ENCODE measurements at places on chromosomes 13 and 19. TPM values are rescaled to one million over a fixed set of nuclear protein-coding genes. Genes with fewer than 3 reads are reported as not detected.

Gene SUPT20H
- polyA plus RNA-seq = 59.0 TPM

Gene IQCN
- 1.9 TPM for polyA plus RNA-seq

Gene FFAR3
- polyA plus RNA-seq = not detected

DNA sequence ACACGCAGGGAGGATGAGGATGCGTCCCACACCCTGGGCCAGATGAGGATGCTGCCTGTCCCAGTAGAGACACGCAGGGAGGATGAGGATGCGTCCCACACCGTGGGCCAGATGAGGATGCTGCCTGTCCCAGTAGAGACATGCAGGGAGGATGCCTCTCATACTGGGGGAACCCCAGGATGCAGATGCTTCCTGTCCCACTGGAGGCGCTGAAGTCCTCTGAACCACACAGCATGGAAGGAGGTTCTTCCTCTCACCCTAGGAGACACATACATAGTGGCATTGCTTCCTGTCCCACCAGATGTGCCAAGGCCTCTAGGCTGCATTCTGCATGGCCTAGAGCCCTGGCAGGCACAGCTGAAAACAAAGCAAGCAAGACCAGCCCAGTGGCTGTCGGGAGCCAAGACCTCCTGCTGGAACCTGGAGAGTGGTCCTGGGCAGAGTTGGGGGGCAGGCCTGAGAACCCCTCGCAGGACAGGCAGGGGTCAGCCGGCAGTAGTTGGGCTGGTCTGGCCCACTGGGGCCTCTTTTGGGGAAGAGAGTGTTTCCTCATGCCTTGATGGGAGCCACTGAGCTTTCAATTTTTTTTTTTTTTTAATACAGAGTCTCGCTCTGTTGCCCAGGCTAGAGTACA is 4.3 kb downstream of the HPN start:
- no peak overlapping the region for H3K27ac ChIP-seq
- peak; percentile 51 for DNase-seq
- H3K4me3 ChIP-seq = no peak overlapping the region
- H3K27me3 ChIP-seq = no peaks in the 10 kb centered on the region

DNA sequence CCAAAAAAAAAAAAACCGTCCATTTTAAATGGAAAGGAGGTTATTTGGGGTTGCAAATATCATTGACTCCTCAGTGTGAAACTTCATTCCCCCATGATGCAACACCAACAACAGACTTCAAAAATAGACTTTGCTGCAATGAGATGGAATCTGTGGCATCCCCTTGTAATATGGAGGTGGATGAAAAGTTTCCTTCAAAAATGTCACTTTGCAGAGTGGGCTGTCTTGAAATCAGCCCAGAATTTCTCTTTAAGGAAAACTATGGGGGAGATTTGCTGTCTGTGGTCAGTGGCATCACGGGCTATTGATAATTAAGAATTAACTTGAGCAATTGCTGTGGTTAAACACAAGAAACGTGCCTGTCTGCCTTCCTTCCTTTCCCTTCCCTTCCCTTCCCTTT is 1.5 kb downstream of the GPR18 start:
- peaks cover 2% of the 10 kb centered on the region for H3K4me1 ChIP-seq
- peaks cover 41% of the 10 kb centered on the region for H3K36me3 ChIP-seq

GRCh38 chr19:38838208-38838985 is 6.8 kb upstream of the ECH1 start:
- DNase-seq = no peak
- H3K4me3 ChIP-seq = no peak overlapping the region
- peaks cover 61% of the 10 kb centered on the region for H3K4me1 ChIP-seq
- H3K27me3 ChIP-seq = no peaks in the 10 kb centered on the region
- H3K36me3 ChIP-seq = peaks cover 54% of the 10 kb centered on the region

DNA sequence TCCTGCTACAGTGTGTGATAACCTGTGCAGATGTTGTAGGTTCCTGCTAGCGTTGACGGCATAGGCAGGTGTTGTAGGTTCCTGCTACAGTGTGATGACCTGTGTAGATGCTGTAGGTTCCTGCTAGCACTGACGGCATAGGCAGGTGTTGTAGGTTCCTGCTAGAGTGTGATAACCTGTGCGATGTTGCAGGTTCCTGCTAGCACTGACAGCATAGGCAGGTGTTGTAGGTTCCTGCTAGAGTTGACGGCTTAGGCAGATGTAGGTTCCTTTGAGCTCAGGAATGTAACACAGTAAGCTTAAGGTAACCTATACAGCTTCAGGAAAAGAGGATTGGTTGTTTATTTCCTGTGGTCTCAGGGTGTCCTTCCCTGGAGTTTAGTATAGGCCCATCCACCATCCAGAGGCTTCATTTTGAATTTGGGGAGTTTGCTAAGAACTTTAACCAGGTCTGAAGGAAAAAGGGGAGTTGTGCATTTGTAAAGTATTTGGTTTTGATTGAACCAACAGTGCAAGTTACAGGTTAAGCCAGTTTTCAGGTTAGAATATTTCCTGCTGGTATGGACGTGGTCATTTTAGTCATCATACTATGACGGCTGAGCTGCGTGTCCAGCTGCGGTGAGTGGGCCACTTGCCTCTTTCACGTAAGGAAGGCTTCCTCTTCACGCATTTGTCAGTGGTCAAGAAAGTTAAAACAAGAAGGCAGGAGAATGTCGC is 53.8 kb downstream of the ATP11A start:
- peaks cover 5% of the 10 kb centered on the region for H3K4me1 ChIP-seq
- H3K27me3 ChIP-seq = no peaks in the 10 kb centered on the region
- no peak overlapping the region for H3K4me3 ChIP-seq
- DNase-seq = no peak

- H3K36me3 ChIP-seq = peaks cover 17% of the 10 kb centered on the region
- peak overlapping the region; percentile 77 for H3K4me3 ChIP-seq
- no peak for DNase-seq
- H3K27ac ChIP-seq = no peak overlapping the region
- peaks cover 4% of the 10 kb centered on the region for H3K4me1 ChIP-seq
Observed at GRCh38 chr19:40576151-40576584, 505 bp upstream of the SHKBP1 start.

DNA sequence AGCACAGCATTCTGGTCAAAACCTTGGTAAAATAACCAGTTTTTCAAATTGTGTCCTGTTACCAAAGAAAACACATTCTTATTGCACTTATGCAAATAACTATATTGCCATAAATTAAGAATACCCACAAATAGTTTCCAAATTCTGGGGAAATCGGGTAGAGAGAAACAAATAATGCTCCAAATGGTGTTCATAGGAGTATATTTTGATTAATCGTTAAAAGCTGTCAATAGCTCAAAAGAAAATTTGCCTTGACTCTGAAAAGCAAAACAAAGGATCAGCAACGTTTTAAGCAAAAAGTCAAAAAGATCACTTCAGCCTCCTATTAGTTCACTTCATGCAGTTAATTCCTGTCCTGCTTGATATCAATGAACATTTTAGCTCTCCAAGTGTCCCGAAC is 22.2 kb upstream of the CEACAM21 start:
- no peak for DNase-seq
- H3K27me3 ChIP-seq = peaks cover 68% of the 10 kb centered on the region
- H3K4me1 ChIP-seq = no peaks in the 10 kb centered on the region
- H3K4me3 ChIP-seq = no peak overlapping the region
- H3K36me3 ChIP-seq = no peaks in the 10 kb centered on the region

GRCh38 chr19:45419396-45419795 is 4.3 kb downstream of the ERCC1 start:
- no peaks in the 10 kb centered on the region for H3K27me3 ChIP-seq
- H3K4me1 ChIP-seq = peaks cover 11% of the 10 kb centered on the region
- H3K36me3 ChIP-seq = peaks cover 9% of the 10 kb centered on the region
- no peak overlapping the region for H3K27ac ChIP-seq

DNA sequence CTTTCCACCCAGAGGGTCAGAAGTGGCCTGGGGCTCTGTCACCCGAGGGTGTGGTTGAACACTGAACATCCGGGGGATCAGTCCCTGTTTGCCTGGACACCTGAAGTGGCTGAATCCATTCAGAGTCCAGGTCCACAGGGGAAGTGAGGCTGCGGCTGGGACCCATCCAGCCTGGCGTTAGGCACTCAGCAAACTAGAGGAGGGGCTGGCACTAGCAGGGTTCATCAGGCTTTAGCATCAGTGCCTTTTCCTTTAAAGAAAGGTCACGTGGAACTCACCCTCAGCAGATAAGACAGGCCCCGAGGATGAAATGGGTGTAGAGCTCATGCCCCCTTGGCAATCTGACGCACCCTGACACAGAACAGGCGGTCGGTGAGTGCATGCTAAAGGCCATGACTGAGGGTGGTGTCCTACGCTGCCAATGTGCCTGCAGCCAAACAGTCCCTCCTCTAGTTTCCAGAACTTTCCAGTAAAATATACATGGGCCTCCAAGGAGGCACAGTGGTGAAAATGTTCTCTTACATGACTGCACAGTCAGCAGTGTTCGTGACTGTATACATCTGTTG is 72.4 kb upstream of the ARHGEF7 start:
- no peak for DNase-seq
- H3K27ac ChIP-seq = no peak overlapping the region
- H3K4me1 ChIP-seq = no peaks in the 10 kb centered on the region
- H3K36me3 ChIP-seq = no peaks in the 10 kb centered on the region
- H3K4me3 ChIP-seq = no peak overlapping the region
- H3K27me3 ChIP-seq = peaks cover 16% of the 10 kb centered on the region

DNA sequence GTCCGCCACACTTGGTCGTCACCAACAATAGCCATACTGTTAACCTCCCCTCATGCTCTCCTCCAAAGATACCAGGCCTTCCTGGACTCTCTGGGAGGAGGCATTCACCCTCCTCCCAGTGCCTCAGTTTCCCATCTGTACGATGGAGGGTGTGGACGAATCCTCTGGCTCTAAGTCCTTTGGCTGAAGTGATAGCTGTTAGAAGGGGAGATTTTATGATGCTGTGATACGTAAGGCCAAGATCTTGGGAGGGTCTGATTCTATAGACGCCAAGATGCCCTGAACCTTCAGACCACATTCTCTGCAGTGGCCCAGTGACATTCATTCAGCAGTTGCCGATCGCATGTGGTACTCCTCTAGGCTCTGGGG is 14.8 kb upstream of the NOP53 start:
- no peak overlapping the region for H3K27ac ChIP-seq
- DNase-seq = no peak
- H3K4me1 ChIP-seq = peaks cover 7% of the 10 kb centered on the region

- no peak overlapping the region for H3K4me3 ChIP-seq
- no peaks in the 10 kb centered on the region for H3K4me1 ChIP-seq
- H3K27ac ChIP-seq = no peak overlapping the region
- no peak for DNase-seq
- no peaks in the 10 kb centered on the region for H3K36me3 ChIP-seq
- H3K27me3 ChIP-seq = no peaks in the 10 kb centered on the region
Observed at GRCh38 chr13:111917901-111918300, 149.0 kb upstream of the SOX1 start.

DNA sequence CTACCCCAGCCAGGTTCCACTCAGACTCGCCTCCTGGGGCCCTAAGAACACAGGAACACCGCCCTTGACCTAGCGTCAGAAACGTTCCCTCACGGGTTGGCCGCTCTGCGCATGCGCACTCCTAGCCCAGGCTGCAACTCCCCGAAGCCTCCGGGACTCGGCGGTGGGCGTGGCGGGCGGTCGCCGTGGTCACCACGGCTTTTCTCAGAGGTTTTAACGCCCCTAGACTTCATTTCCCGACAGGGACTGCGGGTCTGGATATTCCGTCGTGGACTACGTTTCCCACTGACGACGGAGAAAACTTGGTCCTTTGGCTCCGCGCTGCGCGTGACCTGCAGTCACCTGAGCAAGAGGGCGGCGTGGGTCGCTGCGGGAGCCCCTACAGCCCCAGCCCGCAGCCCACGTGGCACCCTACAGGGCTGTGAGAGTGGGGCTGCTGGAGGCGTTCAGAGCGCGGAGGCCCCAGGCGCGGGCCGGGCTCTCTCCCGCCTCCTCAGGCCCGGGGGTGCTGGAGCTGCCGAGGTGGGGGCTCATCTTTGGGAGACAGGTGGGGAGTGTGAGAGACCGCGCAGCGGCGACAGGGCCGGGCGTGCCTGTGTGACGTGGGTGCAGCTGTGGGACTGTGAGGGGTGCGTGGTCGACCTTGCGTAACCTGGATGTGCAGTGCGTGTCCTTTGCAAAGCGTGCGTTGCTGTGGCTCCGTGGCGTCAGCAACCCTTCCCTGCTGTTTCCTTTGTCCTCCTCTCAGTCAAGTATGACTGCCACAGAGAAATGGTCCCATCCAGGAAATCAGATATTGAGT is 38.0 kb upstream of the ZNF573 start:
- no peaks in the 10 kb centered on the region for H3K4me1 ChIP-seq
- no peaks in the 10 kb centered on the region for H3K27me3 ChIP-seq
- no peak overlapping the region for H3K27ac ChIP-seq
- H3K36me3 ChIP-seq = no peaks in the 10 kb centered on the region
- H3K4me3 ChIP-seq = no peak overlapping the region
- DNase-seq = peak; percentile 86
